ENCODE measurements at places on chromosomes 6 and 20. TPM values are rescaled to one million over a fixed set of nuclear protein-coding genes. Genes with fewer than 3 reads are reported as not detected.

The RBM12 gene
- total RNA-seq, result 52.2 TPM

The HLA-DOA gene
- not detected for total RNA-seq

The C20orf141 gene
- not detected for total RNA-seq

The FUCA2 gene
- total RNA-seq, result 52.1 TPM

The KCNQ2 gene
- not detected for total RNA-seq

The E2F1 gene
- total RNA-seq, result 4.7 TPM

The TFAP2D gene
- total RNA-seq, result not detected

The SAMD3 gene
- not detected for total RNA-seq

The SPATS1 gene
- not detected for total RNA-seq

The MDFI gene
- total RNA-seq, result 402 TPM
